Mucosa of descending colon (tissue), 3 donors: ENCODE measurements at places on chromosomes 4 and X. TPM values are rescaled to one million over a fixed set of nuclear protein-coding genes. Genes with fewer than 3 reads are reported as not detected.

DNA sequence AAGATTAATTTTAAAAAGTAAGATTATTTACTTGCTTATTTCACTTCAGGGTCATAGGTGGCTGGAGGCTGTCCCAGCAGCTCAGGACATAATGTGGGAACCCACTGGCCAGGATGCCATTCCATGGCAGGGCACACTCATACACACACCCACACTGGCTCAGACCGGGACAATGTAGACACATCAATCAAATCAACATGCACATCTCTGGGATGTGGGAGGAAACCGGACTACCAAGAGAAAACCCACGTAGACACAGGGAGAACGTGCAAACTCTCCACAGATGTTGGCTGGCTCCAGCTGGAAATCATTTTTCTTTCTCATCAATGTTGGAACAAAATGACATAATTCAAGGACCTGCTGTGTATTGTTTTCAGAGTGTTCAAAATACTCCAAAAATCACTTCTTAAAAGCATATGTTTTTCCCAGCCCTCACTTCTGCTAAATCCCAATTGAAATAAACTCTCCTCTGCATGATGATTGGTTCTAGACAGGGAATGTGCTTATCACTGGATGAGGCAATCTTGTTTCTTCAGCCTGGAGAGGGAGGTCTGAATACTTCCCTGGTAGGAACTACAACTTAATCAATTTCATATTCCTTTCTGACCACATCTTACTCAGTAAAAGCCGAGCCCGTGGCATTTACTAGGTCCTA lies 18.6 kb upstream of the CPE start:
- no peak for DNase-seq

- no peak for DNase-seq
Observed at GRCh38 chrX:106931831-106932491, 11.8 kb downstream of the CLDN2 start.

GRCh38 chr4:185128272-185129119 lies 14.6 kb upstream of the SLC25A4 start:
- DNase-seq = peak; percentile 34

GRCh38 chr4:181265370-181265769 lies 977.8 kb upstream of the TENM3 start:
- DNase-seq = no peak

- DNase-seq = no peak
Observed at GRCh38 chrX:125288343-125288742, 31.3 kb upstream of the TEX13C start.

GRCh38 chrX:110135618-110136017 lies 132.7 kb downstream of the TMEM164 start:
- no peak for DNase-seq

DNA sequence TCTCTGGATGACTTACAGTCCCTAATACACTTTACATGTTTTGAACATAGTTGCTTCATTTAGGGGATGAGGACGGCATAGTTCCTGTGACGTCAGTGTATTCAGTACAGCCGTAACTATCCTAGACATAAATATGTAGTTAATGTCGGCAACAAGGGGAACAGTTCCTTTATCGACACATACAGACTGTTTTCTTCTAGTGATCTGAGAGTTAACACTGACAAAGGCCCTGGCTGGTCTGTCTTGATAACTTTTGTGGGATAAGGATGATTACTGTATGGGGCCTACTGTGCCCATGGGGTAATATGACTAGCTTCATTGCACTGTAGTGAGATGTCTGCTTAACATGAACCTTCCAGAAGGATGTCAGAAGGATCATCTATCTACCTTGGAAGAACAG lies 131.2 kb downstream of the ZNF518B start:
- DNase-seq = no peak

- no peak for DNase-seq
Observed at GRCh38 chr4:165522050-165522449, 143.2 kb downstream of the CPE start.

PNMA6A gene
- 0.26 TPM for total RNA-seq

SOWAHD gene
- total RNA-seq = 2.1 TPM

SLC9A7 gene
- total RNA-seq = 2.7 TPM

SYN1 gene
- total RNA-seq = 0.78 TPM

CPLX1 gene
- total RNA-seq = 2.7 TPM

WDR17 gene
- 2.4 TPM for total RNA-seq
